ENCODE measurements at places on chromosomes 11 and 22.

- no peak for DNase-seq
Observed at GRCh38 chr11:64713781-64714363, 9.1 kb downstream of the NRXN2 start.

DNA sequence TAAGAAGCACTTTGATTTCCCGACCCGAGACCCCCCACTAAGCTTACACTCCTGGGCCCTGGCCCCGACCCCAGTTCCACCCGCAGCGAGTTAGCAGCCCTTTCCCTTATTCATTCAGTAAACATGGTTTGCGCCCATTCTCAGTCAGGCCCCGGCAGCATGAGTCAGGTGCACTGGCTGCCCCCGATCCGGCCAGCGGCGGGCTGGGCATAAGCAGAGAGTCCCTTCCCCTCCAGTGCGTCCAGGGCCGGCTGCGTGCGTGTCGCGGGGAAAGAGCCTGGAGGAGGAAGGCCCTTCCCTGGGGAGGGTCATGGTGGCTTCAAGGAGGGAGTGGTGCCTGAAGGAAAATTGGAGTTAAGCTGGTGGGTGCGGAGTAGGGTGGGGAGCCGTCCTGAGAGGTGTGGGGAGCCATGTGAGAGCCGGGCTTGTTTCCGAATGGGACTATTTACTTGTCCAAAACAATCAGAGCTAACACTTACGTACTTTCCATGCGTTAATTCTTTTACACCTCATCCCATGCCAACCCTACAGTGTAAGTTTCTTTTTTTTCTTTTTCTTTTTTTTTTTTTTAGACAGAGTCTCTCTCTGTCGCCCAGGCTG is 657 bp downstream of the IGHMBP2 start:
- no peak for DNase-seq

DNA sequence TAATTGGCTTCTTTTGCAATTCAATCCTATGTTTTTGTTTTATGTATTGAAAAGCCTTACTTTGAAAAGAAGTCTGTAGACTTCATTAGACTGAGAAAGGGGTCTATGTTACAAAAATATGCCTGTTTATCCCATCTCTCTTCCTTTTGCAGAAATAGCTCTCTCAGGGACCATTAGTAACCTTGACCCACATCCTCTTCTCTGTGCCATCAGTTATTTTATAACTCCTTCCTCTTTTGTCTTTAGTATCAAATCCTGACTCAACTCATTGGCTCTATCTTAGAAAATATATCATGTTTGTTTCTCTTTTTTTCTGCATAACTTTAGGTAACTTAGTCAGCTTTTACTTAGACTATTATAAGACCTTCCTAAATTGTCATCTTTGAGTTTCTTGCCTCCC is 20.3 kb downstream of the ZC3H12C start:
- DNase-seq: no peak

DNA sequence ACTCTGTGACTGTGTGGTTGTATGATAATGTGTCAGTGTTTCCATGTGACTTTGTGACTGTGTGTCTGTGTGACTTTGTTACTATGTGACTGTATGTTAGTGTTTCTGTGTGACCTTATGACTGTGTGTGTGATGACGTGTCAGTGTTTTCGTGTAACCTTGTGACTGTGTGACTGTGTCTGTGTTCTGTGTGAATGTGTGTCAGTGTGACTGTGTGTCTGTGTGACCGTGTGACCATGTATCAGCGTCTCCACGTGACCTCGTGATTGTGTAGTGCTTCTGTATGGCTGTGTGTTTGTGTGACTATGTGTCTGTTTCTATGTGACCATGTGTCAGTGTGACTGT is 9.5 kb upstream of the PKNOX2 start:
- DNase-seq: no peak

- no peak for DNase-seq
Observed at GRCh38 chr11:6657346-6657745, 1.7 kb upstream of the DCHS1 start.

DNA sequence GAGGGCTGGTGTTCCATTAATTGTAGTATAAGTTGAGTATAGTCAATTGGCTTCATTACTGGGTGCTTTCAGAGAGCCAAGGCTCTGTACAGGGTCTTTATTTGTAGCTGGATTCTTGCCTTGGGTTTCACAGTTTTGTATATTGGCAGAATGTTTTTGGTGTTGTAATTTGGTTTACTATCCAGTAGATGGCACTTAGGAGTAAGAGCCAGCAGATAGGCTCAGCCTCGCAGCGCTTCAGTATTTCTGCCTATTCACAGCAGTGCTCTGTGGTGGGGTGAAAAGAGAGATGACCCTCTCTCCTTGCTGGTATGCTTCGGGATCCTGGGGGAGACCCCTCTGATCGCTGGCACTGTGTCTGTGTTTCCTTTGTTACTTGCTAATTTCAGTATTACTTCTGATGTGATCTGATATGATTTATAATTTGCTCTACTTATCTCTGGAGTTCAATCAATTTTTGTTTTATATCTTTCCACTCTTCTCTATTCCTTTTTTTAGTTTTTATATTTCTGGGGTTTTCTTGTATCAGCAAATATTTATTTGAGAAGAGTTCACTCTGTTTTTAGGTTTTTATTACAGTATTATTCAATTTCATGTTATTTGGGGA is 52.2 kb downstream of the ANO5 start:
- DNase-seq: no peak

DNA sequence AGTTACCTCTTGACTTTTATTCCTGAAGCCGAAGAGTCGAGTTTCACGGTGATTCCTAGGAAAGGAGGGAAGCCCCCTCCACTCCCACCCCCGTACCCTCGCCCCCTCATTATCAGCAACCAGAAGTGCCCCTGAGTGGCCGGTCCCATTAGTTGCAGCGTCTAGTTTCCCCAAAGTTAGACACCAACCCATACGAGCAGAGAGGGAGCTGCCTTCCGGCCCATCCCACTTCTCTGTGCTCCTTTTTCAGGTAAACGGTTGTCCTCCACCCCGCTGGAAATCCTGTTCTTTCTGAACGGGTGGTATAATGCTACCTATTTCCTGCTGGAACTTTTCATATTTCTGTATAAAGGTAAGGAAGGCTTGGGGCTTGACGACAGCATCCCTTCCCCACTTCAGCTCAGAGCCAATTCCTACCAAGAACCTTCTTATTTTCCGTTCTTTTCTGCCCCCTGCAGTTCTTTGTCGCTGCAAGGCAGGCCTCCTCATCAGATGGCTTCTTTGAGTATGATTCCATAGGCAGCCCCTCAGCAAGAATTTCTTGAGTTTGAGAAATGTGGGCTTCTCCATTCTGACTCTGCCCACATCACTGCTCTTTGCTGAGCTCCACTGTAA is 701 bp downstream of the TMEM216 start:
- no peak for DNase-seq

GRCh38 chr11:28858076-28858475 is 749.9 kb downstream of the METTL15 start:
- no peak for DNase-seq

- no peak for DNase-seq
Observed at GRCh38 chr11:105589346-105589745, 20.5 kb upstream of the GRIA4 start.

- no peak for DNase-seq
Observed at GRCh38 chr11:101553891-101554292, 29.9 kb downstream of the TRPC6 start.

DNA sequence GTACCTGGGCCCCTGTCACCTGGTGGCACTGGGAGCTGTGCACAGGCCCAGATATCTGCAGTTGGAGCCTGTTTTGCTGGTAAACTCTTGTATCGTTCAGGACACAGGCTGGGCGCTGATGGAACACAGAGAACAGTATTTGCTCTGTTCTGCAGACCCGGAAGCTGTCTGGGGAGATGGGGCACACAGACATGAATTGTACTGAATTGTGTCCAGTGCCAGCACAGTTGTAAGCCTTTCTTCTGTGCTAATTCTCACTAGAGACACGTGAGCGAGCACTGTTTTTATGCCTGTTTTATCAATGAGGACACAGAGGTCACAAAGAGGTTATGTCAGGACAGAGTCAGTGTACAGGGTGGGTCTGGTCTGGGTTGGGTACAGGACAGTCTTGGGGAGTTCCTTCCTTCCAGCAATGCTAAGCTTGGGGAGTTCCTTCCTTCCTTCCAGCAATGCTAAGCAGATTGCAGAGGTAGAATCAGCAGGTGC is 24.4 kb upstream of the ACR start:
- DNase-seq: no peak

DNA sequence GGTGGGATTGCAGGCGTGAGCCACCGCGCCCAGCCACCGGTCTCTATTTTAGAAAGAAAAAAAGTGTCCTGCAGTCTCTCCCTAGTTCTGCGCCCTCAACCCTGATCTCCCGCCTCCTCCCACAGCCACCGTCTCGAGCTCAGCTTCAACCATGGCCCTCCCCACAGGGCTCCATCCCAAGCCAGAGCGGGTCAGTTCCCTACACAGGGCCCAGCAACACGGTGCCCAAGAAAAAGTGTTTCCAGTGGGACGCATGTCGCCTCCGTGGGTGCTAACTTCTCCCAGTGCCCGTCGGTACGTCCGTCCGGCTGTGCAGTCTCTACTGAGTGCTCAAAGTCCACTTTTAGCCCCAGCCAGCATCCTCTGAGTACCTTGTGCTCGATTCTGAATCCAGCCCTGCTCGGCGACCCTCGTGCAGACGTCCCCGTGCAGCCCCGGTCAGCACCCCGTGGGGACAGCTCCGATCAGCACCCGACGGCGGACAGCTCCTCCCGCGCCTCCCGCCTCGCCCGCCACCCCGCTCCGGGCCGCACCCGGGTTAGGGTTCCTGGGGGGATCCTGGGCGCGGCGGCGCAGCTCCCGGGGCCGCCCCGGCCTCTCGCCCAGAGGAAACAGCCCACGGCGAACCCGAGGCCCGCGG is 657 bp upstream of the MAPK8IP2 start:
- no peak for DNase-seq

- DNase-seq: no peak
Observed at GRCh38 chr11:124788521-124788920, 11.7 kb downstream of the MSANTD2 start.

DNA sequence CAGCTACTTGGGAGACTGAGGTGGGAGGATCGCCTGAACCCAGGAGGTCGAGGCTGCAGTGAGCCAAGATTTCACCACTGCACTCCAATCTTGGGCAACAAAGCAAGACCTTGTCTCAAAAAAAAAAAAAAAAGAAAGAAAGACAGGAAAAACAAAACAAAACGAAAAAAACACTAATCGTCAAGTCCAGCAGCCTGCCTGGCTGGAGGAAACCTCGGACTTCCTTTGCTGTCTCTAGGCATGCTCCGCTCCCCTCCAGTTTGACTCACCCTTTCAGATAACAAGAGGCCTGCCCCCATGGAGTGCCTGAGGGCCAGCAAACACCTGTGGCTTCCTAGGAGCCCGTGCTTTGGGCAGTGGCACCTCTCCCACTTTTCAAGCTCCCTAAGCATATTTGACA is 28.8 kb upstream of the CHKA start:
- DNase-seq: no peak

GRCh38 chr22:27882507-27883290 is 36.4 kb downstream of the PITPNB start:
- no peak for DNase-seq

- DNase-seq: peak; percentile 34
Observed at GRCh38 chr11:61507962-61508861, at the start of gene LRRC10B. TSS of gene LRRC10B (plus strand) at chr11:61508749. CDS start at chr11:61508999, 250 bp downstream.

- no peak for DNase-seq
Observed at GRCh38 chr11:56531856-56532255, 11.2 kb downstream of the OR5M11 start.

DNA sequence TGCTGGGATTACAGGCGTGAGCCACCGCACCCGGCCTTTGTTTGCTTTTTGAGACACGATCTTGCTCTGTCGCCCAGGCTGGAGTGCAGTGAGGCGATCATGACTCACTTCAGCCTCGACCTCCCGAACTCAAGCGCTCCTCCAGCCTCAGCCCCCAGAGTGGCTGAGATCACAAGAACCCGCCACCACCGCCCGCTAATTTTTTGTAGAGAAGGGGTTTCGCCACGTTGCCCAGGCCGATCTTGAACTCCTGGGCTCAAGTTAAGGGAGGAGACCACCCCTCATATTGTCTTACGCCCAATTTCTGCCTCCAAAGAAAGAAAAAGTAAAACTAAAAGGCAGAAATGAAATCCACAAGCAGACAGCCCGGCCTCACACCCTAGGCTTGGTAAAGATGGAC is 1.5 kb upstream of the POLA2 start:
- no peak for DNase-seq

GRCh38 chr11:64893194-64894069 is 15.0 kb upstream of the EHD1 start:
- DNase-seq: no peak

DNA sequence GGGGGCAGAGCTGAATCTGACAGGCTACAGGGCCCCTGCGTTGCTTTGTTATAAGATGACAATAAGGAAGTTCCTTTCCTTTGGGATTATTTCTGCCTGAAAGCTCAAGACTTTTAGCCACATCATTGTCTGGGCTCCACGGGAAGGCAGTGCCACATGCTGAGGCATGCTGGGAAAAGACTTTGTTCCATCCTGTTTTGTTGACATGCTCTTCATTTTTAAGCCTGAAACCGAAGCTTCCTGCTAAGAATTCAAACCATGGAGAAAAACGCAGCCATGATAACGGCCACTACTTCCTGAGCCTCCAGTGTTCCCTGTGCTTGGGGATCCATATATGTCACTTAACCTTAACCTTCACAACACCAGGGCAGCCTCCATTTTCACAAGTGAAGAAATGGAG is 5.5 kb upstream of the TCF20 start:
- no peak for DNase-seq

GRCh38 chr11:70497536-70498075 is 99.3 kb downstream of the CTTN start:
- DNase-seq: no peak

- no peak for DNase-seq
Observed at GRCh38 chr11:94557421-94557820, 9.7 kb upstream of the PIWIL4 start.

GRCh38 chr11:45752106-45752505 is 52.8 kb upstream of the SLC35C1 start:
- no peak for DNase-seq

GRCh38 chr11:70242885-70243284 is 27.6 kb upstream of the PPFIA1 start:
- DNase-seq: no peak

DNA sequence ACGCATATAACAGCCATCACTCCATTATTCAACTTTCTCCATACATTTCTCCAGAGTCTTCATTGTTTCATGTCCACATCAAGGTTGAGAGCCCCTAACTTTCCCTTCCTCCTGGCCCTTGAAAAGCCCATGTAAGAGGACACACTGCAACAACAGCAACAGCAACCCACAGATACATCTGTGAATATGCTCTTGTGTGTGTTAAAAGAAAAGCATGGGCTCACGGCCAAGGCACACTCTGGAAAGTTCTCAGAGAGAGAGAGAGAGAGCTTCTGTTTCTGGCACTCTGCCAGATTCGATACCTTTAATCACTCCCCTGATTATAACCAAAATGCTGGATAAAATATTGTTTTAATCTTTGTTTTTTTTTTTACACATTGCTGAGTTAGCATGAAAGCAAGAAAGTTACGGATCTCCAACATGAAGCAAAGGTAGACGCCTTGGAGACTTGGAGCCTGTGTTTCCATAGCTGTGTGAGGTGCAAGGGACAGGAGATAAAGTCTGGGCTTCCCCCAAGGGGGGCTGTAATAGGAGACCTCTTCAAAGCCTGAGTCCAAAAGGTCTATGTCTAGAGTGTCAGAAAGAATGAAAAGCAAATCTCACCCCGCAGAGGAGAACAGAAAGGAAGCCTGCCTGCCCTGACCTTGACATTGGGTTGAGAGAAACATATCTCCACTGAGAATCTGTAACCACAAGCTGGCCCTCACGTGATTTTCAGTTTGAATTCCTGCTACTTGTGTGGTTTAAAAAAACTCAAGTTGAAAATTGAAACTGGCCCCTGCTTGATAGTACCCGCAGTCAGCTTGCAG is 33.7 kb upstream of the MPPED1 start:
- no peak for DNase-seq

- DNase-seq: no peak
Observed at GRCh38 chr22:21941921-21942320, 10.7 kb downstream of the PPM1F start.

- DNase-seq: no peak
Observed at GRCh38 chr11:130515829-130516553, 67.5 kb downstream of the ADAMTS15 start.

All from NCI-H1417 treated with DMSO at 0.1 percent for 48 hours (cell line).